ENCODE measurements at places on chromosomes 2 and 18. TPM values are rescaled to one million over a fixed set of nuclear protein-coding genes. Genes with fewer than 3 reads are reported as not detected.
A peak's percentile ranks its signal among the peaks of the same experiment; 100 is the strongest.

Gene MC2R
- not detected for total RNA-seq

Gene OSR1
- not detected for total RNA-seq

Gene LBX2
- total RNA-seq, result 1.2 TPM

Gene ASTL
- total RNA-seq, result 8.1 TPM

GRCh38 chr2:215898363-215898762 is 115.0 kb downstream of the MREG start:
- H3K27me3 ChIP-seq, result peaks cover 30% of the 10 kb centered on the region
- peaks cover 5% of the 10 kb centered on the region for H3K4me1 ChIP-seq
- H3K27ac ChIP-seq, result no peak overlapping the region
- no peaks in the 10 kb centered on the region for H3K36me3 ChIP-seq
- H3K4me3 ChIP-seq, result no peak overlapping the region
- DNase-seq, result no peak

DNA sequence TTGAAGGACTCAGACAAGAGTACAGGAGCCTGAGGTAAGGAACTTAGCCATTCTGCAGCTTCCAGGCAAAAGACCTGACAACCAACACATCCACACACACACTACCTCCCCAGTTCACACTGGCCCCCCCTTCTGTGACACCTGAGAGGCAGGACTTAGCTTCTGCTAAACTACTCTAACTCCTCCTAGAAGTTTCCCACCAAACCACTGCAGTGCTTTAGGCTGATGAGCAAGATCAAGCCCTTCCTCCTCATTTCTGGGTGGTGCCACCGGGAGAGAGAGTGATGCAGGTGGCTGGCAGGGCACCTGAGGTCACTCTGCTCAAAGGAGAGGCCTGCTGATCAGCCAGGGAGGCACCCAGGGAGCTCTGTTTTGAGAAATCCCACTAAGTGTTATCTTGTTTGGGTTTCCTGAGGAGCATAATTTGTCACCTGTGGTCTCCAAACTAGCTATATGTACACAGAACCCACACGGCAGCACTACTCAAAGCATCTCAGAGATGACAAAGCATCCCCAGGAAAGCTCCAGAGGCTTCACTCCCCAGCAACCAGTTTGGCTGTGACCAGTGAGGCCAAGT is 188.4 kb downstream of the MYO5B start:
- no peak for DNase-seq
- H3K27me3 ChIP-seq, result peaks cover 16% of the 10 kb centered on the region
- H3K36me3 ChIP-seq, result no peaks in the 10 kb centered on the region
- no peak overlapping the region for H3K27ac ChIP-seq
- H3K4me3 ChIP-seq, result no peak overlapping the region

DNA sequence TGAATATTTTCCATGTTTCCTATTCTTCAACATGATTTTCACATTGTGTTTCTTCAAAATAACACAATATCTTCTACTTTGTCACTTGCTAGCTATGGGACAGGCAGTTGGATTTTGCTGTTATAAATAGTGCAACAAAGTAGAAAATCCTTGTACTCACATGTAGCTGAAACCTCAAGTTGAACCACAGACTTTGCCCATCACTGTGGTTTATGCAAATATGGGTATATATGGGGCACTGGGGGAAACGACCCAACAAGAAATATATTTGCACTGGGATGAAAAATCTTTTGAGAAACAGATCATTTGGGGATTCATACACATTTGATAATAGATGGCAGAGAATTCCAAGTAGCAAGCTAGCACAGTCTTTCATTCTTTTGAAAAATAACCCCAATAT is 486.3 kb upstream of the MAP2 start:
- no peaks in the 10 kb centered on the region for H3K36me3 ChIP-seq
- no peak for DNase-seq

GRCh38 chr2:241011296-241011600 is 12.8 kb downstream of the SNED1 start:
- H3K4me1 ChIP-seq, result peaks cover 30% of the 10 kb centered on the region
- no peak overlapping the region for H3K27ac ChIP-seq
- DNase-seq, result no peak
- no peaks in the 10 kb centered on the region for H3K36me3 ChIP-seq
- no peak overlapping the region for H3K4me3 ChIP-seq
- H3K27me3 ChIP-seq, result no peaks in the 10 kb centered on the region

DNA sequence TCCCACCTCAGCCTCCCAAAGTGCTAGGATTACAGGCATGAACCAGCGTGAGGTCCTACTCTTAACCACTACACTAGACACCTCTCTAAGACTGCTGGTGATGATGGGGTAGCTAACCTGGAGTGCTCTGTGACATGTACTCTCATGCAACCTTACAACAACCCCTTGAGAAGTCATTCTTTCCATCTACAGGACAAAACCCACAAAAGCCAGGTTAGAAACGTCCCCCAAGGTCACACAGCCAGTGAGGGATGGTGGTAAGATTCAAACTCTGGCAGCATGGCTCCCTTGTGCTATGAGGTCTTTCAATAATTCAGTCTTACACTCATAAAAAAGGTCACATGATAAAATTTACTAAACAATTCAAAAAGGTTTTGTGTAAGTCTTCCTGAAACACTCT is 94.8 kb upstream of the SERTAD2 start:
- peak overlapping the region; percentile 98 for H3K4me3 ChIP-seq
- H3K27me3 ChIP-seq, result no peaks in the 10 kb centered on the region
- peaks cover 26% of the 10 kb centered on the region for H3K4me1 ChIP-seq
- H3K36me3 ChIP-seq, result no peaks in the 10 kb centered on the region
- peak overlapping the region; percentile 31 for H3K27ac ChIP-seq
- DNase-seq, result peak; percentile 32

GRCh38 chr18:23122334-23123229 is 12.7 kb upstream of the CABLES1 start:
- DNase-seq, result no peak
- no peaks in the 10 kb centered on the region for H3K36me3 ChIP-seq
- H3K4me1 ChIP-seq, result no peaks in the 10 kb centered on the region
- H3K27me3 ChIP-seq, result no peaks in the 10 kb centered on the region
- no peak overlapping the region for H3K4me3 ChIP-seq
- no peak overlapping the region for H3K27ac ChIP-seq

DNA sequence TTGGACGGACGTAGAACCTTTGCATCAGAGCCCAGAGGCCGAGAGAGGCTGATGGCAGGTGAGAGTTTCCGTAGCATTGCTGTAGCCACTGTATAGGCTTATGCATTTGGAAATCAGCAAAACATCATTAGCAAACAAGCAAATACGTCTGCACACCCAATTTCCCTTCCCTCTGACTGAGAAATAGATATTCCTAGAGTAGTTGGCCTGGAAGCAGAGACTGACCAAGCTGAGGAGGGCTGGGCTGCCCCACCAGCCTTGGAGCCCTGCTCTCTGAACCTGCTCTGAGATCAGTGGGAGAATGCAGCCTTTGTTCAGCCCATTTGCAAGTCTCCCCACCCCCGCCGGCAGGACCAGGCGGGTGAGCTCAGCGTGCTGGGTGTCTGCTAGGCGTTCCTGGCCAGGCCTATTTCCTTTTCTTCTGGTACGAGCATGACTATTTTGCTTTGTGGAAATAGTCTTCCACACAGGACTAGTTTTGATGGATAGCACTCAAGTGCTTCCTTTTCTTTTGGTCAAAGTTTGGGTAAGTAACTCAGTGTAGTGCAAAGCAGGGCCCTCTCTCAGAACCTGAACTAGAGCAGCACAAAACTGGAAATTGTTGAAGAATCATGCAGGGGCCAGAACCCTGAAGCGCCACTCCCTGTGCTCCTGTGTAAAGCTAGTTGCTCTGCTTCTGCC is 21.9 kb upstream of the RNF149 start:
- H3K4me1 ChIP-seq, result peaks cover 17% of the 10 kb centered on the region
- H3K4me3 ChIP-seq, result peak overlapping the region; percentile 71
- H3K27me3 ChIP-seq, result no peaks in the 10 kb centered on the region
- DNase-seq, result peak; percentile 51
- H3K36me3 ChIP-seq, result no peaks in the 10 kb centered on the region

DNA sequence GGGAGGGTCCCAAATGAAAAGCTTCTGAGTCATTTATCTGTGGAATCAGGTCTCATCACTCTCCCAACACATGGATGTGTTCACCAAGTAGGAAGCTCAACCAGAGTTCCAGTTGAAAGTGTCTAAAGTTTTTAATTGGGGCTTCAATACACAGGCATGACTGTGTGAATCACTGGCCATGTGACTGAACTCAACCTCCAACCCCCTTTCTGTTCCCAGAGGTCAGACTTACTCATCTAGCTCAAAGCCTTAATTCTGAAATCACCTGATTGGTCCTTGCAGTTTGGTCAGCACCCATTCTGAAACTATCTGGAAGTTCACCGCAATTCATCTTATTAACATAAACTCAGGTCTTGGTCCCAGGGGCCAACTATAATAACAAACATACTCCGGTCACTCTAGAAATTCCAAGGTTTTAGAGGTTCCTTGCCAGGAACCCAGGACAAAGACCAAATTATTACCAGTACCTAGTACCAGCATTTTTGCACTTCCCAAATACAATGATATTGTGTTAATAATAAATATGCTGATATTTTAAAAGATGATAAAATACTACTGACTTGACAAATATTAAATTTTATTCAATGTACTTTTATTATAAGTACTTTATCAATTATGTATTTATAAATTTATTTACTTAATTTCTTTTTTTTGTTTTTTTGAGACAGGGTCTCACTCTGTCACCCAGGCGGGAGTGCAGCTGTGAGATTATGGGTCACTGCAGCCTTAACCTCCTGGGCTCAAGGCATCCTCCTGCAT is 10.7 kb upstream of the RBM45 start:
- H3K27me3 ChIP-seq, result no peaks in the 10 kb centered on the region
- no peaks in the 10 kb centered on the region for H3K36me3 ChIP-seq
- H3K4me1 ChIP-seq, result no peaks in the 10 kb centered on the region
- no peak for DNase-seq

DNA sequence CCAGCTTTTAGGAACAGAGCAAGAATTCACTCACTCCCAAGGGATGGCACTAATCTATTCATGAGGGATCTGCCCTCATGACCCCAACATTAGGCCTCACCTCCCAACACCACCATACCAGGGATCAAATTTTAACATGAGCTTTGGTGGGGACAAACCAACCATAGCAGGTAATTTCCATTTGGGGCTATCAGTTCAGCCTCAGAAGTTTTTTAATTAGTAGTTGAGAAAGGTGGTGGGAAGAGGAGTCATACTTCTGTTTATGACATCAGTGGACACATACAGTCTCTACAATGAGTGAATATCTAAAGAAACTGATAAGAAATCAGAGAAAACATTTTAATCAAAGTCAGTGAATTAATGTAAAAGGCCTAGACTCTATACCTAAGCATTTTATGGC is 59.6 kb upstream of the EMILIN2 start:
- no peak overlapping the region for H3K4me3 ChIP-seq
- H3K27ac ChIP-seq, result peak overlapping the region; percentile 81
- H3K36me3 ChIP-seq, result peaks cover 32% of the 10 kb centered on the region
- no peak for DNase-seq
- no peaks in the 10 kb centered on the region for H3K27me3 ChIP-seq

GRCh38 chr2:126467367-126468054 is 188.4 kb upstream of the GYPC start:
- H3K27me3 ChIP-seq, result peaks cover 6% of the 10 kb centered on the region
- no peak overlapping the region for H3K27ac ChIP-seq
- no peak overlapping the region for H3K4me3 ChIP-seq

DNA sequence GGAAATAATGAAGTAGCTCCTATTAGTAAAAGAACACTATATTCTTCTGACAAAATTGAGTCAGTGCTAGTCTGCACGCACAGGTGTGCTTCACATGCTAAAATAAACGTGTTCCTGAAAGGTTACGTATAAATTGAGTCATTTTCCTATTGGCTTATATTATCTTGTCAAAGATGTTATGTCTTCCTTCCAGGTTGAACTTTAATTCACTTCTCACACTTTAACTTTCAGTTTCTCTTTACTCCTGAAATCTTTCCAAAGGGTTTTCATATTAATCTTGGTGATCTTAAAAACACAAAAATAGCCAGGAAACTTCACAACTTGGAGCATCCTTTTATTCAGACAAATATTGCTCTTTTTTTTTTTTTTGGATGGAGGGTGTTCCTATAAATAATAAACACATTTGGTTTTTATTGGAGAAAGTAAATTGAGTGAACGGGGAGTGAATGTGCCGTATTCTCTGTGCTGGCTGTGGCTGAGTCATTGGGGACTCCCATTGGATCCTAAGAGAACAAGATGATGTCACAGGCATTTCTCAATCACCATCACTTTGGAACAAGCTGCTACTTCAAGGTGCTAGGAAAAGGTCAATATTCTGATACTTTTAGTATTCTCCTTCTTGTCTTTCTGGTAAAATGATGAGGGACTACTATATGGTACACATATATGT is 150.2 kb upstream of the SPATS2L start:
- no peak overlapping the region for H3K27ac ChIP-seq
- no peak for DNase-seq
- H3K4me1 ChIP-seq, result no peaks in the 10 kb centered on the region
- peaks cover 7% of the 10 kb centered on the region for H3K27me3 ChIP-seq
- peaks cover 6% of the 10 kb centered on the region for H3K36me3 ChIP-seq
- no peak overlapping the region for H3K4me3 ChIP-seq

GRCh38 chr2:72901426-72901825 is 14.2 kb downstream of the SPR start:
- H3K4me1 ChIP-seq, result no peaks in the 10 kb centered on the region
- no peak overlapping the region for H3K4me3 ChIP-seq
- H3K27me3 ChIP-seq, result peaks cover 60% of the 10 kb centered on the region
- no peaks in the 10 kb centered on the region for H3K36me3 ChIP-seq
- H3K27ac ChIP-seq, result no peak overlapping the region
- no peak for DNase-seq

DNA sequence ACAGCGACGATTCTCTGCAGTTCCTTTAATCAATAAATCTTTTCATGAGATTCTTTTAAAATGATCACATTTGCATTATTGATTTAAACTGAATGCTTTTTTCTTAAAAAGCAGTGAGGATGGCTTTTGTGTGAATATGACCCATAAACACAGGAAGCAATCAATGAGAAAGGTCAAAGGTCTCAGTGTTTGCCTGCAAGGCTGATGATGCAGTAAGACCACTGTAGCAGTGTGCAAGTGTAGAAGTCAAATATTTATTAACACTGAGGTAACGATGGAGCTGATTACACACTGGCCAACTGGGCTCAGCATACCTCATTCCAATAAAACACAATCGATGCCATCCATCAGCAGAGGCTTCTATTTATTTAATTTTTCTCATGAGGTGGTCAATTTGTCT is 633.5 kb downstream of the DCDC2C start:
- no peak overlapping the region for H3K4me3 ChIP-seq
- DNase-seq, result no peak
- H3K27ac ChIP-seq, result no peak overlapping the region
- no peaks in the 10 kb centered on the region for H3K27me3 ChIP-seq

Data from activated T-cell treated with anti-CD3 and anti-CD28 coated beads, Interleukin-2, amount 50 U/mL, for 72 hours (primary cell).